Caki2 (cell line): ENCODE measurements at places on chromosomes 2 and 18.

GRCh38 chr2:86087936-86088850, 17.5 kb downstream of the POLR1A start:
- DNase-seq, result no peak

DNA sequence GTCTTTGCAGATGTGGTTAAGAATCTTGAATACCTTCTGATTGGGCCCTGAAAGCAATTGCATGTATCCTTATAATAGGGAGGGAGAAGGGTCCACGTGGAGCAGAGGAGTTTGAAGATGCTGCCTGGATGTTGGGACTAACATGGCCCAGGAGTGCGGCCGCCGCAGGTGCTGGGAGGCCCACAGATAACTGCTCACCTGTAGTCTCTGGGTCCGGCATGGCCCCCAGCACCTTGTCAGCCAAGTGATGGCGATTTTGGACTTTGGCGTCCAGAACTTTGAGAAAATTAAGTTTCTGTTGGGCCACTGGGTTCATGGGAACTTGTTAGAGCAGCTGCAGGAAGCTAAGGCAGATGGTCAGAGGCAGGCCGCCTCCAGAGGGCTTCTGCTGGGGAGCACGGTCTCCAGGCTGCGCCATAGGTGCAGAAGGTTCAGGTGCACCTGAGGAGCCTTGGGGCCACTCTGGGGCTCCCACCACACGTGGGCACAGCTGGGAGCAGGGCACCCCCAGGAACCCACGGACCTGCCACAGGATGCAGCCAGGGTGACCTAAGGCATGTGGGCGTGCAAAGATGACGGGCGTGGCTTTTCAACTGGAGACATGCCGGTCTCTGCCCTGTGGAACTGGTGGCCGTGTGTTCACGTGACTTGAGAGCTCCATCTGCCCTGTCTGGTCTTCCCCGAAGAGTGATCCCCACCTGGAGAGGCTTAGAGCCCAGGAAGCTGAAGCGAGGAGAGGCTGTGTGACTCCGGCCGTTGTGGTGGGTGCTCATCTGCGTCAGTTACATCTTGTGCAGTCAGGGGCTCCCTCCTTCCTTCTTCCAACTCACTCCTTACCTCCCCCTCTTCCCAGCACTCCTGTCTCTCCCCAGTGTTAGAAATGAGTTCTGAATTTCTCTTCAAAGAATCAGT, 277.3 kb downstream of the AGAP1 start:
- no peak for DNase-seq

GRCh38 chr18:39840856-39841481, 2114.1 kb upstream of the PIK3C3 start:
- DNase-seq, result no peak

DNA sequence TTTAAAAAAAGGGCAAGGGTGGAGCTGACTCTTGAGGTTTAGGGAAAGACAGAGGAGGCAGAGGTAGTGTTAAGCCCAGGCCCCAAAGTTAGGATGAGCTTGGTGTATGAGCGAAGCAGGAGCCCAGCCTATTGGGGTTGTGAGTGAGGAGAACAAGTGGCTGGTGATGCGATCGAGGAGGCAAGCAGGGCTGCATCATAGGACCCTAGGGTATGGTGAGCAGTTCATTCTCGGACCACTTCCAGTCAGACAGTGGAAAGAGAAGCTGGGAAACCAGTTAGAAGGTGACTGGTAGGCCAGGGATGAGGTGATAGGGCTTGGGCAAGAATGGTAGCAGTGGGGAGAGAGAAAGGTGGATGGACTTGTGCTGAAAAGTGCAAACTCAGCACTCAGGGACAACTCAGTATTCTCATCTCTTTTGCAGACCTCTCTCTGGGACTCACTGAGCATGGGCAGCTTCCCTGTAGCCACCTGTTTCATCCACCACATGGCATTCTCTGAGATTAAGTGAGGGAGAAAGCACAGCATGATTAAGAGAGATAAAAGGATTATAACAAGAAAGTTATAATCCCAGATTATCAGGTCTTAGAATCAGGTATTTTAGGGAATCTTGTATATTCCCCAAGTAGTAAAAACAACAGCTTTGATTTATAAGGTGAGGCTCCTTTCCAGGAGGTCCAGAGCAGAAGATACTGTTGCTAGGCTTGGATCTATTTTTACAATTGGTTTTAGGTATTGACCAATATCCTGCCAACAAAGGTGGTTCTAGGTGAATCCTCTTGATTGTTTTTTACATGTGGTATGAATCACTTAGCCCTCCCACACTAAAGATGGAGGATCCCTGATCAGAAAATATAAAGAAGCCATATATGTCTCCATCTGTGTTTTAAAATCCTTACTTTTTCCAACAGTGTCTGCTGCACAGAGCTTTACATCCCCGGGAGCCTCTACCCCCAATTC, 38.3 kb downstream of the XRCC5 start:
- DNase-seq, result no peak

DNA sequence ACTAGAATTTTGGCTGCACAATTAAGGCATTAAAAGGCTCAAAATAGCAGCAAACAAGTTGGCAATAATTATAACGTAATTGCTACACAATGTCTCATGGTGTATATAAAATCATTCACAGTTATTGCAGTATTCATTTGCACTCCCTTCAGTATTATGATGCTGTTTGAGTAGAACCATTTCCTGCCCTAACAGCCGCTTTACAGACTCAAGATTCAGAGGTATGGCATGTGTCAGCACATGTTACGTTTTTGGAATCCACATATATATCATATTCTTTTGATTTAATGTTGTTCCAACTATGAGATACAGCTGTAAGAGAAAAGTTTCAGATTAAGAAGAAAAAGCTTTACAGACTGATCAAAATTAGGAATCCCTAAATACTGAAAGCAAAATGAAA, 56.3 kb upstream of the NCKAP5 start:
- DNase-seq, result no peak
